ENCODE measurements at places on chromosomes 16 and 17. TPM values are rescaled to one million over a fixed set of nuclear protein-coding genes. Genes with fewer than 3 reads are reported as not detected.

INCA1 gene
- total RNA-seq, result 0.69 TPM

RDM1 gene
- 3.0 TPM for total RNA-seq

GLIS2 gene
- total RNA-seq, result 5.8 TPM

CLDN9 gene
- total RNA-seq, result not detected

KRTAP4-5 gene
- total RNA-seq, result not detected

SLC16A11 gene
- total RNA-seq, result 0.23 TPM

ZNF689 gene
- total RNA-seq, result 12.0 TPM
